ENCODE measurements at places on chromosomes 12 and 14.

DNA sequence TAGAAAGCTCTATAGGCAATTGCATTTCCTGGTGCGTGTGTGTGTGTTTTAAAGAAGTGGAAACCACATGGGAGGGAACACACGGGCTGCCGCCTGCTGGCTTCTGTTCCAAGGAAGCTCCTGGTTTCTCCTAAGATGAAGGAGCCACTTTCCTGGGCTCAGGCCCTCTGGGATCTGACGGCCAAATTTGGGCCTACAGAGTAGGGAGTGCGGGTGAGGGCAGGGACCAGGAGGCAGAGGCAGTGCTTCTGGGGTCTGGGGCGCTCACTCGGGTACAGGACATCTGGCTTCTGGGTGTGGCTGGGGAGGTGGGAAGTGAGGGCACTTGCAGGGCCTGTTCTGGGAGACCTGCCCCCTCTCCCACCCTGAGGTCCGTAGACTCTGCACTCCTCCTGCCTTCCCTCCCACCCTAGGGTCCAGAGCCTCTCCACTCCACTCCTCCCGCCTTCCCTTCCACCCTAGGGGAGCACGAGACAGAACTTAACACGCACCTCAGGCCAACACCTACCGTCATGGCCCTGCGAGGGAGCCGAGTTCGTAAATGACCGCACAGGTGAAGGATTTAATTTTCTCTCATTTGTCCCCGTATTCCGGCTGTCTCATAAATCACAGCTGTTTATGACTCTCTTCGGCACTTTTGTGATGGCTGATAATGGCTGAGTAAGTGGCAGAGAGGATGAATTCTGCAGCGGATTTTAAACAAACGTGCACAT, 127.7 kb downstream of the KIF26A start:
- no peak for DNase-seq

DNA sequence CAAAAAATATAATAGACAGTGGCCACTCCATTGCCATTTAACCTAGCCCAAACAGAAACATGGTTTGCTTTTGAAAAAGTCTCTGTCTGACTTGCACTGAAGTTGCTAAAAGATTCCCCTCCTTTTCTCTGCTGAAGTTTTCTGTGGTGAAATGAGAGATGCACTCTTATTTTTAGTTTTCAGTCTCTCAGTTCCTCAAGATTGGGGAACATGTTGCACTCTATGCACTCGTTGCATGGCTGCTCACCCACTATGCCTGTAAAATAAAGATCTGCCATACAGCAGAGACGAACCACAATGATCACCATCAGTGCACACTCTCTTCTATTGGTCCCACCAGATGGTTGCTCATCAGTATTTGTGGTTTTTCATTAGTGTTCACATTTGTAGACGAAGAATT, 13.1 kb upstream of the DAAM1 start:
- no peak for DNase-seq

- DNase-seq, result no peak
These were observed 37.7 kb downstream of the BEST3 start for GRCh38 chr12:69661386-69661785.

DNA sequence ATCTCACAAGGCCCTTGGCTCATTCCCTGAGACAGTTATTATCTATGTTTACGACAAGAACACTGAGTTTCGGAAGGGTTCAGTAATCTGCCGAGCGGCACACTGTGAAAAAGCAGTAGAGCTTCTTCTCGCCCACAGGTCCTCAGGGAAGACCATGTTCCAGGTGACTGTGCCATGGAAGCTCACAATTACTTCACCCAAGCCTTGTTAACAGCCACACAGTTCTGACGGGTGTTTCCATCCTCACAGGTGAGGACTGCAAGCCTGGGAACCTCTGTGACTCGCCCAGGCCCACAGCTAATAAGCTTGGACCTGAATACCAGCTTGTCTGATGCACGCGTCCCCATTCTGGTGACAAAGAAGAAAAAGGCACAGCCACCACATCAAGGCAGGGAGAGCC, 15.4 kb downstream of the SETD3 start:
- no peak for DNase-seq

DNA sequence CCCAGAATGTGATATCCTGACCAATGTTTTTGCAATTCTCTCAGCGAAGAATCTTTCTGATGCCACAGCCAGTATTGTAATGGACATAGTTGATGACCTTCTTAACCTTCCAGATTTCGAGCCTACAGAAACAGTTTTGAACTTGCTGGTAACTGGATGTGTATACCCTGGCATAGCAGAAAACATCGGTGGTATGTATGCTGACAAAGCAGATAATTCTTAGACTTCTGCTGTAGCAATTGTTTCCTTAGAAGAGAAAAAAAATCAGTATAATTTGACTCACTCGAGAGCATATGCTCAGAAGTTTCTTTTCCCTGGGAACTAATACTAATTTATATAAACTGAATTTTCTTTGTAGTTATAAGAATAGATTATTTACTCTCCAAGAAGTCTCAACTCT, 58.2 kb downstream of the UTP20 start:
- no peak for DNase-seq

DNA sequence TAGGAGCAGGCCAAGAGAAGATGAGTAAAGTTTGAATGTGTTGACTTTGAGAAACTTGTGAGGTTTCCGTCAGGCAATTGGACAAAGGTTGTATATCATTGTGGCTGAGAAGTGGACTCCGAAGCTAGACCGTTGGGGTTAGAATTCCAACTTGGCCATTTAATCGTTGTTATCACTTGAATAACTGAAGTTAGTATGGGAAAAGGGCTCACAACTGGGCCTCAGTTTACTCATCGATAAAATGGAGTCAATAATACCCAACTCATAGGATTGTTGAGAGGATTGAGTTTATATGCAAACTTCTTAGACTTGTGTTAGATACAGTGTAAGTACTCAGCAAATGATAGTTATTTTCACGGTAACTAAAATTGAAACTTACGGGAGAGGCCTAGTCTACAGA, 846 bp downstream of the SLIRP start:
- DNase-seq, result no peak

DNA sequence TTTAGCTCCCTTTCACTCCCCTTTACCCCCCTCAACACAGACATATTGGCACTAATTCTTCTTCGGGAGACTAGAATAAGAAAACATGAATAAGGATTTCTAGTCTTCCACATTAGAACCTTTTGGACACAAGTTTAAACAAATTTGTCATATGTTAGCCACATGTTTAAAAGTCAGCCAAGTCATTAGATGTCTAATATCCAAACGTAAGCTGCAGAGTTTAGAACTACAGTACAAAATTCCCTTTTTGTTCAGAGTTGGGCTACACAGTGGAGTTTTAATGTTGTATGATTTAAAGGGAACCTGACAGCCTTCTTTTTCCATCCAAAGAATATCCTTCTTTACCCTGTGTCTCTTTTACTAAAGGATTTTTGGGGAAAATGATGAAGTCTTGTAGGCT, 79.8 kb downstream of the PDE6H start:
- no peak for DNase-seq

GRCh38 chr14:20516921-20517320, 11.6 kb downstream of the RNASE10 start:
- DNase-seq, result no peak

Data from activated CD4-positive, alpha-beta T cell treated with anti-CD3 and anti-CD28 coated beads, Interleukin-2, Interleukin-4, amounts not matched to agents 100 ng/mL and 50 ng/mL, durations not matched to agents 16 hours and 8 hours (primary cell).